ENCODE measurements at places on chromosomes 5 and 9.

DNA sequence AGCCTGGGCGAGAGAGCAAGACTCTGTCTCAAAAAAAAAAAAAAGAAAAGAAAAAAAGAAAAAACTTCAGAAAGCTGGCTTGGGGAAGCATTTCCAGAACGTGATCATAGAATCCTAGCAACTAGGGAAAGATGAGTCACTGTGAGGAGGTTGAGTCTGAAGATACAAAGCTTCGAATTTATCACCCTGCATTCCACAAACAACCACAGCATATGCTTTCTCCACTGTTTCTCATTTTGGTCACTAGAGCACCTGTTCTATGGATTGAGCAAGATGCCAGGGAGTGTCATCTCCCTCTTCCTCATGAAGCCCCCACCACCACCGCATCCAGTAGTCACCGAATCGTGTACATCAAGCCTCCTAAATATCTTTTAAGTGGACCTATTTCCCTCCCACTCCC is 37.9 kb downstream of the SEMA5A start:
- no peak for DNase-seq

GRCh38 chr9:130575514-130575913 is 3.9 kb upstream of the FUBP3 start:
- no peak for DNase-seq

DNA sequence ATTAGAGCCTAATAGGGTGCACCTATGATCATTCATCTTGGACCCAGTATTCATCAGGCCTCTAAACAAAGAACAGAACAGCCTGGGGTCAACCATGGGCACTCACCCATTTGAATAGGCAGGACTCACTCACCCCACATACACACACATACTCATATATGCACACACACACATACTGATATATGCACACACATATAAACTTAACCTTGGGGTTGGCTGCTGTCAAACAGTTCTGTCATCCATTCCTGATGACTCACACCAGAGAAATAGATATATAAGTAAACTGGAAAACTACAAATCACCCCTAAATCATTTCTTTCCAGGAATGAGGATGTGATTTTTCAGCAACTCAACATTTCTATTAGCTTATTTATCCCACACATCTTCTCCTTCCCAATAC is 51.3 kb downstream of the ARL15 start:
- DNase-seq = no peak

DNA sequence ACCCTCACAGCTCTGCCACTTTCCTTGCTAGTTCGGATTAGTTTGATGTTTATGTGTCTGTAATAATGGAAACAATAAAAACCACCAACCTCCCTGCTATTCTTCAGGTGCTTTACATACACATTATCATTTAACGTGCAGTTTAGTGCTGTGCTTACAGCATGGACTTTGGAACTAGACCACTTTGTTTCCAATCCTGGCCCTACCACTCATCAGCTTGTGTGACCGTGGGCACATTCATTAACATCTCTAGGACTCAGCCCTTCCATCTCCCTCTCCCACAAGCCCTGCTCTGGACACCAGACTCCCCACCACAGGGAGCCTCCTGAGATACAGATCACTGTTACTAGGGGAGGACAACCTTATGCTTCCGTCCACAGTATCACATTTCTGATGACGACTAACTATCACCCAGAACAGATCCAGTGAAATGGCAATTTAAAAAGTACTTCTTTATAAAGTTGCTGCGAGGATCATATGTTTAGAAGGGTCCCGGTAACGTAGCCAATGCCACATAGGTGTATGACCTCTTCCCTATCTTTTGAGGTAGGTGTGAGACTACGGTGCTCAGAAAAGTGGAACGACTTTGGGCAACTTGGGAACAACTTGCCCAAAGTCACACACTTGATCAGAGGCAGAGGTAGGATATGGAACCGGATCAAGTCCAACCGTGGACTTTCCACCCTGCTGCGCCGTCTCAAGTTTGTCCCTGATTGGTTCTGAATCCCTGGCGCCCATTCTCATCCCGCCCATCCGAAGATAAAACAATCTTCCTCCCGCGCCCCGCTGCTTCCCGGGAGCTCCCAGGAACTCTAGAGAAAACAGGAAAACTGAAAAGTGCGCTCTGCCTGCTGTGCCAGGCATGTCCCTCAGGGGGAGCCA is 132.4 kb upstream of the NIPBL start:
- DNase-seq = no peak

Data from left renal pelvis (tissue), 4 donors.